HT1080 (cell line): ENCODE measurements at places on chromosomes 6 and 20.

DNA sequence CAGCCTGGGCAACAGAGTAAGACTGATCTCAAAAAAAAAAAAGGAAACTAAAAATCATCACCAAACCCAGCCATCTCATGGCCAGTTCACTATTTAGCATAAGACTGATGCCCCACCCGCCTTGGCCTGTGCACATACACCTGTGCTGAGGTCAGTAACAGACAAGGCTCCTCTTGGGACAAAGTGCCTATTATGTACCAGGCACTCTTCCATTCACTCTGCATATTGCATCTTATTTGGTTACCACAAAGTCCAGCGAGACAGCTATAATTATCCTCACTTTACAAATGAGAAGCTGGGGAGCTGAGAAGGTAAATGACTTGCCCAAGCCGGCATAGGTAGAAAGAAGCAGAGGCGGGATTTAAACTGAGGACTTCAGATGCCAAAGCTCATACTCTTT is 3.8 kb downstream of the PTPRT start:
- no peak for DNase-seq

DNA sequence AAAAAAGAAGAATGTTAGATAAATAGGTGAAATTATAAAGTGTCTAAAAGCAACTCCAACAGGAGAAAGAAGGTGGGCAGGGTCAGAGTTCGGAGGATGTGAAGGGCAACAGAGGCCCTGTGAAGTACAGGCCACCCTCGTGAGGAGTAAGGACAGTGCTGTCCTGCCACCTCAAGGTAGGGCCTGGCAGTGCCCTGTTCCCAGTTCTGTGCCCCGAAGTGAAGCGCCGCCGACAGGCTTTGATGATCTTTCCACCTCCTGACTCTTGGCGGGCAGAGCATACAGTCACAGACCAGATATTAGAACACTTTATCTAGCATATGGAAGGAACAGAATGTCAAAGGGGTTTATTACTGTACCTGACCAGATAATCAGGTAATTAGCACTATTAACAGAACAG is 75.8 kb downstream of the GJA10 start:
- no peak for DNase-seq

GRCh38 chr20:50418890-50419642 is 91.1 kb upstream of the PTPN1 start:
- no peak for DNase-seq

GRCh38 chr6:149898966-149899365 is 1.1 kb upstream of the RAET1E start:
- DNase-seq: no peak

GRCh38 chr20:35730583-35731468 is 11.2 kb downstream of the RBM39 start:
- DNase-seq: no peak

GRCh38 chr6:104123227-104123626 is 736.5 kb downstream of the HACE1 start:
- DNase-seq: no peak

- no peak for DNase-seq
Measured at GRCh38 chr6:26232940-26233648, 131.9 kb upstream of the BTN3A2 start.

DNA sequence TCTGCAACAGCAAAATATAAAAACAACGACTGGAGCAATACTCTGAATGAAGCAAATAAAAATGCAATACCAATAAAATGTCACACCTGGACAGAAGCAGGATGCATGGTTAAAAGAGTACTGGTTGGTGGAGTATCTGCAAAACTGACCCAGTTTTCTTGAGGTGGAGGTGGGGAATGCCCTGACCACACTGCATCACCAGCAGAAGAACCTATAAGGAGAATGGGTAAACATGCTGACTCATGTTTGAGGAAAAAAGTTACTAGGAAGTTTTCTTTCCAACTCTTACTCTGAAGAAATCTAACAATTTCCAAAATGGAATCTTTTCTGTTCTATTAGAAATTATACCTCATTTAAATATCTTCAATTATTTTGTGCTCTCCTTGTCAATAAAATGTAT is 43.6 kb downstream of the REPS1 start:
- peak; percentile 57 for DNase-seq

DNA sequence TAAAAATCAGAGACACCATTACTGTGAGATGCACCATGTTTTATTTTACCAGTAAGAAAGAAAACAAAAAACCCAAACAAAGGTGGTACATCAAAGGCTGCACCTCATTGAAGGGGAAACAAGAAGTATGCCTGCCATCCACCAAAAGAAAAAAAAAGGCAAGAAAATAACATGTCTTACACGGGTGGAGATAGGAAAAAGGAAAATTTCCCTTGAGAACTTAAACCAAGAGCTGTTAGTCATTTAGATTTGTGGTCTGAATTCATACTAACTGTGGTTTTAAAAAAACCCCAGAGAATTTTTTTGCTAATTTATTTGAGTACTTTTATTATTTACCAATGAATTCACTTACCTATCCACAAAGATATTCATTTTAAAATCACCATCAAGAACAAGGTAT is 144.0 kb downstream of the LRRC1 start:
- peak; percentile 45 for DNase-seq

GRCh38 chr6:53302678-53303360 is 45.9 kb downstream of the ELOVL5 start:
- peak; percentile 95 for DNase-seq

- peak; percentile 62 for DNase-seq
Measured at GRCh38 chr6:144158133-144158532, 7.8 kb downstream of the STX11 start.

- DNase-seq: peak; percentile 32
Measured at GRCh38 chr20:1934156-1934555, 38.9 kb downstream of the SIRPA start.

DNA sequence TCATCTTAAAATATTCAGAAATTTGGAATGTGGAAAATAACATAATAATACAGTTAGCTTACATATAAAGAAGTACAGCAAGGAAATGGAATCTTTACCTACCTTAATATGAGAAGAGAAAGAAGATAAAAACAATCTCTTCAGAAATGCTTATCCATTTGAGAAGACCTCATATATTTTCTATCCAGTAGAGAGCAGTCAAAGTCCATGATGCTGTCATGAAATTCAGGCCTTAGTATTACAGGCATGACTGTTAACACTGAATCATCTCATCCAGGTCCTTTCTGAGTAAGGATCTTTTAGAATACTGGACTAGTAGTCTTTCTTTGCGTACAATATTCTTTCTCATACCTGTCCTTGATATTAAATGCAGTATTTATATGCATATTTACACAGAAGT is 713.4 kb downstream of the CD109 start:
- peak; percentile 37 for DNase-seq

DNA sequence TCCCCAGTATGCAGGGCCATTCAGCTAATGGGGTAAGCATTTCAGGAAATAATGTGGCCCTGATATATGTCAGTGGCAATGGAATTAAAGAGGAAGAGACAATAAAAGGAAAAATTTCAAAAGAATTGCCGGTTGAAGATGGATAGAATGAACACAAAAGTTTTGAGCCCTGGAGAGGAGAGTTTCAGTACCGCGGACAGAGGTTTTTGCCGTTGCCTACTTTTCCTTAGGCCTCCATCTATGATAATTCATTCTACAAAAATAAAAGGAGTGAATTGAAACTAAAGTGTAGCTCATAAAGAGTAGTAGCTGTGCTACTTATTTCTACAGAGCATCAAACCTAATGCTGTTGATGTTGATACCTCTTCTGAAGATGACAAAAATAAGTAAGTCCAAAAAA is 140.7 kb downstream of the RNASET2 start:
- no peak for DNase-seq

DNA sequence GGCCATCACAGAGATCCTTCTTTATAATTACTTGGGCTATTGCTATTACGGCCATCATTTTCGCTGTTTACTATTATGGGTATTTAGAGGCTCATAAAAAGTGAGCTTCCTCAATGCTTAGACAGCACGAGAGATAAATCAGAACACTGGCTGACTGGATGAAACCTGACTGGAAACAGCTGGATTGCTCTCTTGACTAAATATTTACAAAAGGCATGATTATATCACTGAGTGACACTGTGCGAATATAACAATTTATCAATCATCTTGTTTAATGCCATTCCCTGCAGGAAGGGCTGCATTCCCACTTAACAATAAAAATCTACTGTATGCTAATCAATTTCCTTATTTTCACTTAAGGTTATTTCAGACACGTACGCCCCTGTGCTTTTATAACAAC is 260.1 kb upstream of the ARID1B start:
- DNase-seq: no peak

DNA sequence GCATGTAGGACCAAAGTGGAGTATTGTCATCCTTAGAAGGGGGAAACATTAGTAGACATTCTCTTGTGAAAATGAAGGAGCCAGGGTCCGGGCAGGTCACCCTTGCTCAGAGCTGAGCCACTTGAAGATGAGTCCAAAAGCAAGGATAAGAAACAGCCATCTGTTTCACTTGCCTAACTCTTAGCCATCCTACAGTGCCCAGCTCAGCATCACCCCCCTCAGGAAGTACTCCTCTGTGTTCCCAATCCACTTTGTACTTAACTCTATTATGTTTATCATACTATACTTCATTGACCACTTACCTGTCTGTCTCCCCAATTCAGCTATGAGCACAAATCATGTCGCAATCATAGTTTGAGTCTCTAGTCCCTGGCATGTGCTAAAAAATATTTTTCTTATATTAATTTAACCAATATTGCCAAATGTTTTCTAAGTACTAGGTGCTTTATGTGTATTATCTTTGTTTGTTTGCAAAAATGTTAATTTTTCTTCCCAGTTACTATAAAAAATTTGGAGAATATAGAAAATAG is 8.1 kb upstream of the TOX2 start:
- no peak for DNase-seq

DNA sequence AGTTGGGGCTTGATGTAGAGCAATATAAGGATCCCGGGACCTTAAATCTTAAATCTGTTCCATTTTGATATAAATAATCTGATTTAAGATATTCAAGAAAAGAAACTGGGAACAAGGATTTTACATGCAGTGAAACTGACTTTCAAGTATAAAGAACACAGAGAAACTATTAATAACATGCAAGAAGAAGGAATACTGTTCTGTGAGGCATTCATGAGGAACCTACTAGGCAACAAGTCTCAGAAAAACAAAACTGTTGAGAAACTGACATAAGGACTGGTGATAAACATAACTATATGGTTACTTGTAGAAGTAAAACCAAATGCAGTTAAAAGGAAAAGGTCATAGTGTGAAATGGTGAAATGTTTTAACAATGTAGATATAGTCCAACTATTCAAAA is 15.8 kb downstream of the HDDC2 start:
- DNase-seq: no peak

DNA sequence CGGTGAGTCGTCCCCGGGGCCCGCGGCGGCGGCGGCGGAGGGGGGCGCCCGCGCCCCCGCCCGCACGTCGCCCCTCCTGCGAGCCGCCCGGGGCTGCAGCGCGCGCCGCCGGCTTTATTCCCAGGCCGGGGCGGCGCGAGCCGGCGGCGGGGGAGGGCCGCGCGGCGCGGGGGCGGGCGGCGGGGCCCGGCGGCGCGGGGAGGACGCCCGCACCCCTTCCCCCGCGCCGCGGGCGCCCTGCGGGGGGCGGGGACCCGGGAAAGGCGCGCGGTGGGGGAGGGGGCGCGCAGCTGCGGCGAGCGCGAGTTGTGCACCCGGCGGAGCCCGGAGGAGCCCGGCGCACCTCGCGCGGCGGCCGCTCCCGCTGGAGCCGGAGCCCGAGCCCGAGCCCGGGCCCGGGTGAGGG is 646 bp downstream of the HMGA1 start:
- no peak for DNase-seq

GRCh38 chr6:111804627-111805235 is 68.5 kb downstream of the FYN start:
- DNase-seq: peak; percentile 42

DNA sequence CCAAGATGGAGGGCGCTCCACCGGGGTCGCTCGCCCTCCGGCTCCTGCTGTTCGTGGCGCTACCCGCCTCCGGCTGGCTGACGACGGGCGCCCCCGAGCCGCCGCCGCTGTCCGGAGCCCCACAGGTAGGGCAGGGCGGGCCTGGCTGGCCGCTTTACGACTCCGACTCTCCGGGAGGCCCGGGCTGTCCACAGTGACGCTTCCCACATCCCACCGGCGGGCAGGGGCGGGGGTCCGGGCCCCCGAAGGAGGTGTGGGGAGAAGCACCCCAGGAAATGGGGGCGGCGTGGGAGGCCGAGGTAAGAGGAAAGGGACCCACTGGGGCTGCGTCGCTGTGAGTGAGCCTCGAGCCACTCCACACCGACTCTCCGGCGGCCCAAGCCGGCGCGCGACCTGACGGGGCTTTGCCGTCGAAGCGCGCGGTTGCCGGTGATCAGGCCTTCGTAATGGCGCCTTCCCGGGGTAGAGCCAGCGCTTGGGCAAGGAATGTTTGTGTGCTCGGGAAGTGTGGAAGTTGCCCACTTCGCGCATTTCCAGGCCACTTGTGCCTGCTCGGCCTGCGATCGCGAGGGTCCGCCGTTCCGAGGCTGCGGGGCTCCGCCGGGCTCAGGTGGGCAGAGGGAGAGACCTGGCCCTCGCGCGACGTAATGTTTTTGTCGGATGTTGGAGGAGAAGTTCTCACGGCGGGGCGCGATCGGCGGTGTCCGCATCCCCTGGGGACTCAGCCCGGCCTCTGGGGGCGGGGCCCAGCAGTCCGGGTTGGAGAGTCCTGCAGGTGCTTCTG is 427 bp downstream of the GINM1 start:
- DNase-seq: peak; percentile 40

DNA sequence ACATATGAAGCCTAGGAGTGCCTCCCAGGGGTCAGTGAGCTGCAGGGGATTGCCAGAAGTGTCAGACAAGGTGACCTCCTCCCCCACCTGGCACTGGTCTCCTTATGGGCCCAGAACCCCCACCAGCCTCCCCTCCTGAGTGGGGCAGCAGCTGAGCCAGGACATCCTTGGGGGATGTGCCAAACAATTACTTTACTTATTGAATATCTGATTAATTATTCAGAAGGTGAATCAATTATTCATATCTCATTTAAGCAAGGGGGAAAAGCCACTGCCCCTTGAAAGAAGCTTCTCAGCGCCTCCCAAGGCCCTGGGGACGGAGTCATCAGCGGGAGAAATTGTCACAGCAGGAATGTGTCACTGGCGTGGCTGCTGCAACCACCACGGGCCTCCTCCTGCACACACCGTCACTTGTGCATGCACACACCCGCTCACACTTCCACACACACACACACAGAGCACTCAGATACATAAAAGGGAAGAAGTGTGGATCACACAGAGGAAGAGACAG is 123.4 kb upstream of the MAFB start:
- DNase-seq: no peak

GRCh38 chr6:51542475-51542874 is 544.9 kb downstream of the PKHD1 start:
- no peak for DNase-seq

- no peak for DNase-seq
Measured at GRCh38 chr6:20180935-20181334, 31.3 kb downstream of the MBOAT1 start.
